ENCODE measurements at places on chromosomes 16 and 17.

DNA sequence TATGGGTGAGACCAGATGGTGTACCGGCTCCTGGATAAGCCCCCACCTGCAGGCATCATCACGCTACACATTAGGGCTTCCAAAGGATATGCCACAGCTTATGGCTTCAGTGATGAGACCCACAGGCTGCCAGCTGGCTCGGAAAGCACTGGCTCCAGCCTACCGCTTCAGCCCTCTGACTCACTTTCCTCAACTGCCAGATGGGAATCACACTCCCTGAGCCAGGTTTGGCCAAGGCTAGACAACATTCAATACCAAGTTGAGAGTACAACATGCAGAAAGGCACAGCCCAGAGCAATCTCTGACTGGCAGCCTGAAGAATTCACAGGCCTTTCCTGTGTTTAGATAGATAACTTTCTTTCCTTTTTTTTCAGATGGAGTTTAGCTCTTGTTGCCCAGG, 10.3 kb downstream of the CENPV start:
- DNase-seq, result no peak

- DNase-seq, result no peak
These were observed 30.4 kb upstream of the CCL1 start for GRCh38 chr17:34393401-34393800.

- no peak for DNase-seq
These were observed 6.0 kb downstream of the ZNF213 start for GRCh38 chr16:3140603-3141427.

- DNase-seq, result no peak
These were observed 17.0 kb downstream of the DHODH start for GRCh38 chr16:72025404-72026114.

GRCh38 chr16:81401035-81401950, 43.3 kb upstream of the CMIP start:
- DNase-seq, result no peak

- DNase-seq, result no peak
These were observed 186.4 kb downstream of the SEC14L1 start for GRCh38 chr17:77327181-77327565.

DNA sequence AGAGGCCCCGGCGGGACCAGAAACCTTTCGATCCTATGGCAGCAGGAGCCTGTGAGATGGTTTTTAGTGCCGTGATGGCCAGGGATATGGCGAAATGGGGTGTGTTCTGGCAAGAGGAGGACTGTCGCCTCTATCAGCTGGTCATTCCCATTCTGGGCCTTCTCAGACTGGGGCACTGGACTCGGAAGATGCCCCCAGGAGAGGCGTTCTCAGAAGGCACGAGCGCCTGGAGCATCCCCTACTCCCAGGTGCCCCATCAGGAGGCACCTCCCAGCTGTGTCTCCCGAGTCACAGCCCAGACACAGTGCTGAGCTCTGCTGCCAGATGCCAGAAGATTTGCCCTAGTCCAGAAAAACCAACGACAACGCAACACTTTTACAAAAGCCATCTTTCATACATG, 54.6 kb upstream of the ENDOV start:
- no peak for DNase-seq

DNA sequence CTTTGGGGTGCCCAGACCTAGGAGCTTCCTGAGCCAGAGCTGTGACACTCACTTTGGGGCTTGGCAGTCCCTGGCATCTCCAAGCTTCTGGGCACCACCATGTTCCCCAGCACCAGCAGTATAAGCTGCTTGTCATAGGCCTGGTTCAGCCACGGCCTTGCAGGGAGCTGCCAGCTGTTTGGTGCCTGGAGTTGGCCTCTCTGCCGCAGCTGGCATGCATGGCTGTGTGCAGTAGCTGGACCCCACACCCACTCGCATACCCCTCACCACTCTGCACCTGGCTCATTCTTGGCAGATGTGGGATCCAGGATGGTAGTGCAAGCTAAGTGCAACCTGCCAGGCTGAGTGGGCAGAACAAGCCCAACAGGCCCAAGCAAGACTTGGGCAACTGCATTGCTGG, 73.4 kb upstream of the BRD7 start:
- no peak for DNase-seq

GRCh38 chr16:67406111-67406971, 9.9 kb downstream of the ZDHHC1 start:
- no peak for DNase-seq

Data from stimulated activated CD8-positive, alpha-beta memory T cell treated with anti-CD3 and anti-CD28 coated beads, Interleukin-2, amount 100 ng/mL, for 1 hour (primary cell).